ENCODE measurements at places on chromosomes 13 and 19. TPM values are rescaled to one million over a fixed set of nuclear protein-coding genes. Genes with fewer than 3 reads are reported as not detected.

DNA sequence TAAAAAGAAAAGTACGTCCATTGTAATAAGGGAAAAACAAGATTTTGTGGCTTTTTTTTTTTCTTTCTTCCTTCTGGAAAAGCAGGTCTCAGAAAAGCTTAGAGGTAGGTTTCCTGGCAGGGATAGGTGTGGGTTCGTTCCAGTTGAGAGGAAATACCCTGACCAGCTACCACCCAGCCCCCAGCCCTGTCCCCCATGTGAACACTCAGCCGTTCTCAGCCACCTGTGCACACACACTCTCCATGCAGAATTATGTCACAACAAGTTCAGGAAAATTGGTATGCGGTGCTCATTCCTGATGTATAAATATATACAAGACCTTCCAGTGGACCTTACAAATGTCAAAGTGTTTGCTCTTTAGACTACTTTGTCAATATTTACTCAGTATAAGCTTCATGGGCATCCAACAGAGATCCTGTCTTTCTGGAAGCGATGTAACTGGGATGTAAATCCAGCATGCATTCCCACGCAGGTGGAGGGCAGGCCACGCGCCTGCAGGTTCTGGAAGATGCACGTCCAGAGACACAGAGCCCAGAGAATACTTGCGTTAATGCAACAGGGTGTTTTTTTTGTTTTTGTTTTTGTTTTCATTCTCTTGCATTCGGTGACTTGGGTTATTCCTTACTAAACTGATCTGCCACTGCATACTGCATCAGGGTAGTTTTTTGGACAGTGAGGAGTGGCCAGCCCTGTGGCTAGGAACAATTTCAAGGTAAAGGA is 68.8 kb downstream of the TSHZ3 start:
- peaks cover 6% of the 10 kb centered on the region for H3K4me1 ChIP-seq
- no peak overlapping the region for H3K4me3 ChIP-seq
- no peak overlapping the region for H3K27ac ChIP-seq
- no peak for DNase-seq
- peaks cover 37% of the 10 kb centered on the region for H3K36me3 ChIP-seq

DNA sequence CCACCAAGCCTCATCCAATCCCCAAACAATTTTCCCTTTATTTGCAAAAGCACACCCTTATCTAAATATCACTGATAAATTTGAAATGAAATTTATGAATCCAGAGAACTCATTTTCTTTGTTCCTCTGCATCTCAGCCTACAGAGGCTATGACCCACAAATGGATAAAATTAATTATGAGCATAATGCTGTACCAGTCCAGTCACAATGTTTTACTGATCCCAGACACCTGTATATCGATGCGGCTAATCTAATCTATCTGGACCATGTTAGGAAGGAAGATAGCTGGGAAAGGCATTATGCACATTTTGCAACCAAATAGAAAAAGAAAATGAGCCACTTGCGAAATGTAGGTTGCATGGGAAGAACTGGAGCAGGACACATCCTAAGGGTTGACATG is 150.0 kb downstream of the FGF14 start:
- no peak for DNase-seq
- H3K4me1 ChIP-seq: no peaks in the 10 kb centered on the region
- H3K27me3 ChIP-seq: no peaks in the 10 kb centered on the region
- no peak overlapping the region for H3K4me3 ChIP-seq
- H3K36me3 ChIP-seq: no peaks in the 10 kb centered on the region
- H3K27ac ChIP-seq: no peak overlapping the region

- no peaks in the 10 kb centered on the region for H3K4me1 ChIP-seq
- H3K36me3 ChIP-seq: no peaks in the 10 kb centered on the region
- H3K27ac ChIP-seq: no peak overlapping the region
- H3K27me3 ChIP-seq: peaks cover 7% of the 10 kb centered on the region
- H3K4me3 ChIP-seq: no peak overlapping the region
- no peak for DNase-seq
These were observed 42.0 kb upstream of the NFIC start for GRCh38 chr19:3324405-3324856.

- no peaks in the 10 kb centered on the region for H3K27me3 ChIP-seq
- peak overlapping the region; percentile 87 for H3K27ac ChIP-seq
- H3K36me3 ChIP-seq: peaks cover 19% of the 10 kb centered on the region
These were observed 1.3 kb downstream of the TRIP10 start for GRCh38 chr19:6740589-6741343.

Gene KIR2DL3
- not detected for total RNA-seq

Gene UCHL3
- total RNA-seq: 60.8 TPM
